Liver (tissue), 10 donors: ENCODE measurements at places on chromosomes 3 and 15. TPM values are rescaled to one million over a fixed set of nuclear protein-coding genes. Genes with fewer than 3 reads are reported as not detected.

GOLGA6B gene
- 1.0 TPM for total RNA-seq

SKIL gene
- 43.2 TPM for total RNA-seq

CHDH gene
- 9.1 TPM for total RNA-seq

MESP2 gene
- not detected for total RNA-seq

SAMMSON gene
- total RNA-seq = not detected

APOD gene
- total RNA-seq = not detected

CA12 gene
- total RNA-seq = 2.9 TPM

AP4E1 gene
- 10.2 TPM for total RNA-seq

CDC25A gene
- total RNA-seq = 29.6 TPM

SLCO3A1 gene
- 2.4 TPM for total RNA-seq

HCN4 gene
- total RNA-seq = not detected

VPS8 gene
- total RNA-seq = 34.9 TPM

TEX55 gene
- not detected for total RNA-seq

C3orf85 gene
- total RNA-seq = 8.5 TPM

THSD4 gene
- total RNA-seq = 0.23 TPM

CADM2 gene
- total RNA-seq = 0.37 TPM

AP3S2 gene
- 73.5 TPM for total RNA-seq

ACTC1 gene
- not detected for total RNA-seq

CIDEC gene
- total RNA-seq = 0.59 TPM

SATB1 gene
- total RNA-seq = 14.2 TPM

KCNH8 gene
- 0.08 TPM for total RNA-seq

MYLK gene
- 158 TPM for total RNA-seq

MED12L gene
- total RNA-seq = 0.59 TPM

IMPG2 gene
- 0.25 TPM for total RNA-seq
